ENCODE measurements at places on chromosomes 4 and X.
A peak's percentile ranks its signal among the peaks of the same experiment; 100 is the strongest.

GRCh38 chrX:1023676-1024075 lies 188.8 kb downstream of the CRLF2 start:
- no peak for DNase-seq

DNA sequence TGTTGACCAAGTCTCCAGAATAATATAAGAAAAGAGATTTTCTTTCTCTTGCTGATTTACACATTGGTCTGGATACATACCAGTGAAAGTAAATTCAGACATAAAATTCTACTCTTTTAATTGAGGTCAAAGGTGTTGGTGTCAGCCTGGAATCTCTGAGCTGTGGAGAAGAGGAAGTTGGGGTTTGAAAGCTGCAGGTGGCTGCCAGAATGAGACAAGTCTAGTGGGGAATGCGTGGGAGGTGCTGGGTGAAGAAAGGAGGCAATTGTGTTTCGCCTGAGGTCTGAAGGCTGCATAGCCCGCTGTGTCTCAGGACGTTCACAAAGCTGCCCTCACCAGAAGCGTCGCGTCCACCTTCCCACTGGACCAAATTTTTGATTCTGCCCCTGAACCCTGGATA lies 31.2 kb downstream of the PHEX start:
- peak; percentile 78 for DNase-seq

GRCh38 chr4:145859926-145860325 lies 78.7 kb downstream of the ZNF827 start:
- DNase-seq: no peak

- DNase-seq: no peak
Measured at GRCh38 chr4:175394208-175394607, 417.9 kb downstream of the GPM6A start.

- DNase-seq: no peak
Measured at GRCh38 chrX:29922607-29923006, 292.8 kb upstream of the MAGEB2 start.

- DNase-seq: no peak
Measured at GRCh38 chr4:34182306-34182705, 2062.0 kb downstream of the ARAP2 start.

DNA sequence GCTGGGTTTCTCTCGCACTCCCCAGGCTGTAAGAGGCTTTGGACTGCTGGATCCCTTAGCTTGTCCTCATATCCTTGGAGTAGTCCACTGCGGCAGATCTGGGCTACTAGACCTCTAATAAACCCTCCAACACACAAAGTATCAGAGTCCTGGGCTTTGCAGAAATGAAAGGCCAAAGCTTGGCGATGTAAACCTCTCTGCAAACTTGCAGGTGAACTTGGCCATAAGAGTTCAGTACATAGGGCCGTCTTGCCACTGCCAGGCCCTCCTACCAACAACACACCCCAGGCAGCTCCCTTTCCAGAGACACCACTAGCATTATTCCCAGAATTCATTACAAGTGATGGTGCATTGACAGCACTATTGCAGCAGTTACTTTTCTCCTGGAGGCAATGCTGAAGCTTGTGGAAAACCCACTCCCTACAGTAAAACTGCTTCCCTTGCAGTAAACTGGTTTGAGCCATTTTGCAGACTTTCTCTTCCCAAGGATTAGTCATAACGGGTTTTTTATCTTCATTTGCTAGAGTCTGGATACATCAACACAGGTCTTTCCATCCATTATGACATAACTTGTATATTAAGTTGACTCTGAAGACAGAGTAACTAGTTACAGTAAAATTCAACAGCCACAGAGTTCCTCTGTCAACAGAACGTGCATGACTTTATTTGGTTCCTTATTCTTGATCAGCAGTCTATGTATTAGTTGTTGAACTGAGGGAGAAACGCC lies 2.4 kb downstream of the ANKRD50 start:
- DNase-seq: no peak

DNA sequence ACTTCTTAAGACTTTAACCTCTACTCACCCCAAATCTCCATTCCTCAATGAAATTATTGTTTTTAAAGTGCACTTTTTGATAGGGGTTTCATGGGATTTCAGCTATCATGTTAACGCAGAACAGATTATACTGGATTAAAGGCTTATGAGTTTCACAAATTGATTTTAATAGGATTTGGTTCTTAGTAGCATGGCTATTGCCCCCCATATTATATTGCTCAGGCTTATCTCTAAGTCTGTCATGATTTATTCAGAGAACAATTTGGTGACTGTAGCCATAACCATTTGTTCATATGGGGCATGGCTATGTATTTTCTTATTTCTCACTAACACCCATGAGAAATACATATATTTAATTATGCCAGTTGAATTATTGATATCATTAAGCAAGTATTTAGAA lies 57.0 kb downstream of the MND1 start:
- no peak for DNase-seq

DNA sequence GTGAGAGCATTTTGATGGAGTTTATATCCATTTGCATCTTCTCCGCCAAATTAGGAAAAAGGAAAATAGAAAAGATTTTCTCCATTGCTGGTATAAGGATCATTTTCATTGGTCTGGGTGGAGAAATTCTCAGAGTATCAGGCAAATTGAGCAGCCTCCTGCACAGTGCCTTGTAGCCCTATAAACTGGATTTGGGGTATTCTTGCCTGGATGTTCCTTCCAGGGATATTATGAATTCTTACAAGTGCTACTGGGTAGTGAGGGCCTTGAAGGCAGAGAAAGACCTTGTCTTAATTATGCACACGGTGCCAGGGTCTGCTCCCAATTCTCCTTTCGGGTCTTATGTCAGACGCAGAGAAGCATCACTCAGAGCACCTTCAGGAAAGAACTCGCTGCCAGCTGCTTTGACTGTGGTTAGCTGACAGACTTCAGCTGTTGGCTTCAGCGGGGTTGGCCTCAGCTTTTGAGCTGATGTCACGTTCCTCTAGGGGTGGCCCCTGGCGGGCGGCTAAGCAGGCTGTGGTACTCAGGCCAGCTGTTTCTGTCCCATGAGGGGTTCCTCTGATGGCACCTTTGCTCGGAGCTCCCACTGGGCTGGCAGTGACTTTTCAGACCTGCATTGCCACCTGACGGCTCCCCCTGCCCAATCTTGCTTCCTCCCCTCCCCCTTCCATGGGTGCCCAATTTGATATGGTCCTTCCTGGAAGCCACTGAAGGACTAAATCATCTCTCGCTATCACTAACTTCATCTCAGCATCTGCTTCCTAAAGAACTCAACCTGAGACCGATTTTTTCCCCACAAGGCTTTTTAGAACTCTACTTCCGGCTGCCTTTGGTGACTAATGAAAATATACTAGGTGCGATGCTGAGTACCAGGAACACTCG lies 519.5 kb downstream of the BCOR start:
- peak; percentile 65 for DNase-seq

DNA sequence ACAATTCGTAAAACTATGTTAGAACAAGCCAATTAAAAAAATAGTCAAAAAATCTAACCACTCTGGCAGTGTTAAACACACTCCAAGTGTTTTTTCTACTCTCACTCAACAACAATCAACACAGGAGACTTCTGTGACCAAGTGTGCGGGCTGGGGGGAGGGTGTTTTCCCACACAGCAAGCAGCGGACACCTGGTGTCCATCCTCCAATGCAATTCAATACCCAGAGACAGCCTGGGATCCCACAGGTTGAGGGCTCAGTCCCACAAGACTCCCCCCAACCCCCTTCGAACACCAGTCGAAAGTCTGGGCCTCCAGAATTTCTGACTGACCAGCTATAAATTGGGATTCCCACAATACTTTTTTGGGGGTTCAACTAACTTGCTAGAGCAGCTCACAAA lies 8.3 kb upstream of the PIM2 start:
- no peak for DNase-seq

- DNase-seq: no peak
Measured at GRCh38 chr4:57093845-57094831, 16.0 kb downstream of the IGFBP7 start.

GRCh38 chr4:118225511-118225910 lies 127.3 kb downstream of the PRSS12 start:
- DNase-seq: no peak

GRCh38 chr4:10033191-10033881 lies 12.0 kb upstream of the SLC2A9 start:
- DNase-seq: peak; percentile 27

- DNase-seq: no peak
Measured at GRCh38 chr4:76311896-76312331, 5.4 kb downstream of the STBD1 start.

GRCh38 chrX:68508799-68509198 lies 9.9 kb downstream of the YIPF6 start:
- peak; percentile 23 for DNase-seq
